ENCODE measurements at places on chromosomes 11 and 22. TPM values are rescaled to one million over a fixed set of nuclear protein-coding genes. Genes with fewer than 3 reads are reported as not detected.
A peak's percentile ranks its signal among the peaks of the same experiment; 100 is the strongest.

GRCh38 chr22:49885881-49886280, 32.2 kb downstream of the ZBED4 start:
- no peak for DNase-seq

DNA sequence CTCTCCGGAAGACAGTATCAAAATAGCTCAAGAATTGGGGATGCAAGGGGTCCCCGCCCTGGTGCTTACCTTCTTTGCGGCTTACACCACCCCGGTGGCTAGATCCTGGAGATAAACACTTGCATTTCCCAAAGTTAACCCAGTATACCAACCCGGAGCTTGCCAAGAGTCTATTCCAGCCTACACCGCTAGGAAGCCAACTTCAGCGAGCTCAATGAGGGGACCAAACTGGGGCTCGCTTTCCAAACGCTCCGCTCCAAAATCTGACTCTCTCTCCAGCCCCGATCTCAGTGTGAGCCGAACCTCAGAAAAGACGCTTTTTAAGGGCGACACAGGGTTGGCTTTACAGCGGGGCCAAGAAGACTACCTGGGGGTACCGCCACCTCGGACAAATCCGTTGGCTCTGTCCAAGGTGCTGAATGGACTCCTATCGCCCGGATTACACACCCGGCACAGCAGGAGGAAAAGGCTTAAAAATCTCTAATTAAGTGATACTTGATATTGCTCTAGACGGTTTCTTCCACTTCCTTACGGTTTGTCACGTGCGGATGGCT, 20.1 kb upstream of the BDNF start:
- peak; percentile 35 for DNase-seq

Gene PDGFB
- total RNA-seq: 28.2 TPM

- DNase-seq: no peak
Observed at GRCh38 chr11:106421676-106422292, 344.3 kb downstream of the AASDHPPT start.

Gene FADS3
- 71.4 TPM for total RNA-seq

GRCh38 chr11:131561501-131561900, 191.1 kb downstream of the NTM start:
- DNase-seq: no peak

Gene TPBGL
- total RNA-seq: 1.3 TPM

Gene HIC2
- total RNA-seq: 3.4 TPM

- DNase-seq: no peak
Observed at GRCh38 chr11:78039391-78039918, 16.4 kb upstream of the KCTD14 start.

Gene WNT11
- total RNA-seq: 4.8 TPM

- DNase-seq: no peak
Observed at GRCh38 chr11:117959438-117960149, 26.6 kb upstream of the IL10RA start.

- DNase-seq: no peak
Observed at GRCh38 chr22:28917747-28918549, 34.6 kb downstream of the ZNRF3 start.

Gene CECR2
- 8.0 TPM for total RNA-seq

- DNase-seq: no peak
Observed at GRCh38 chr22:46929710-46930204, 167.3 kb downstream of the TBC1D22A start.

GRCh38 chr11:62034036-62034338, 66.6 kb upstream of the FTH1 start:
- no peak for DNase-seq

DNA sequence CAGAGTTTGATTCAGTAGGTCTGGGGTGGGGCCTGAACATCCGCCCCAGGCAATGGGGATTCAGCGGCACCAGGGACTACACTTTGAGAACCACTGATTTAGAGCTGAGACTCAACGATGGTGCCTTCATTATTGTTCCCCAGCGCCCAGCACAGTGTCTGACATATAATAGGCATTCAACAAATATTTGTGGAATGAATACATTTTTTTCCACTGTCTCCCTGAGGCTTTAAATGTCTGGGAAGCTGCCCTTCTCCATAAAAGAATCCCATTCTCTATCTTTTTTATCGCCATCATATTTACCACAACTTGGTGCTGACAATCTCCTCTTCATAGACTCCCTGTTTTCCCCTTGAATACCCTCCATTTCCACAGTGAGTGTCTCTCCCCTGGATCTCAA, 23.6 kb upstream of the LMO2 start:
- no peak for DNase-seq

GRCh38 chr11:46279126-46280099, 2.0 kb downstream of the CREB3L1 start:
- DNase-seq: no peak

DNA sequence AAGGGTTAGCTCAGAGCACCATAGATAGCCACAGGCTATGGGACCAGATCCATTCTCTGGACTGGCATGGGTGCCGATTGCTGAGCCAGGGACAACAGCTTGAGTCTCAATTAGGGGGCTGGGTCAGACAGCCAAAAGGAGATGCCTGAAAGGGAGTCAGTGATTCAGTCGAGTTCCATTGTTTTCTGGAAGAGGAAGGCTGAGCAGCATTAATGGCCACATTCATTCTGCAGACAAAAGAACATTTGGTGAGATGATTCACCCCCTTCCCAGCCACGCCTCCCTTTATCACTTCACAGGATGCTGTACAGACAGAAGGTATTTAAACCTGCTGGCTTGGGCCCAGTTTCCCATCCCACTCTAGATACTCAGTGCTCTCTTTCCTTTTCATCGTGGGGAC, 131.9 kb downstream of the ADAMTS15 start:
- no peak for DNase-seq

DNA sequence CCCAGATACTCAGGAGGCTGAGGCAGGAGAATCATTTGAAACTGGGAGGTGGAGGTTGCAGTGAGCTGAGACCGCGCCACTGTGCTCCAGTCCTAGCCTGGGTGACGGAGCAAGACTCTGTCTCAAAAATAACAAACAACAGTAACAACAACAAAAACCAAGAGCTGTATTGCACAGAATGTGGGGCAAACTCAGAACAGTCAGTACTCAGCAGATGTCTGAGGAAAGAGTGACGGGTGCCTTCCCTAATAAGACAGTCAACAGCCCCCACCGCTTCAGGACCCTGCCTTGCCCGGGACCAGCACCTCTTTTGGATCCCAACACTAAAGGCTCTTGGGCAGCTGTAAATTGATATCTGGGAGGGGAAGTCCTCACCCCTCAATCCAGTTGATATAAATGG, 40.3 kb downstream of the RIBC2 start:
- no peak for DNase-seq

Gene EMID1
- 17.7 TPM for total RNA-seq

Gene RFPL2
- total RNA-seq: not detected

DNA sequence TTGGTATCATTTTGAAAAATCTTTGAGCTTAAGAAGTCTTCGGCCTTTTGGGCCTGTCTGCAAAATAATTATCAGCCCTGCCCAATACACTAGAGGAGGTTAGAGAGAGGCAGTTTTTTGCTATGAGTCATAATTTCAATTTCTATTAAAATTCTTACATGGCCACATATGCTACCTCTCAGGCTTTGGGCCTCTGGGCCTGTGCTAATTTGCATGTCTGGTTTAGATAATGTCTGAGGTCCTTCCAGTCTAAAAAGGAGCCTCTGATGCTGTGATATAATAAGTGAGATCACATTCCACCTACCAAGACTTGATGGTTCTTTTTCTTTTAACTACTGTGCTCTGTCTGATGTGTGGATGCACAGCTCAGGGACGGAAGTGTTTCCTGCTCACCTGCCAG, 70.8 kb downstream of the KCNJ1 start:
- no peak for DNase-seq

DNA sequence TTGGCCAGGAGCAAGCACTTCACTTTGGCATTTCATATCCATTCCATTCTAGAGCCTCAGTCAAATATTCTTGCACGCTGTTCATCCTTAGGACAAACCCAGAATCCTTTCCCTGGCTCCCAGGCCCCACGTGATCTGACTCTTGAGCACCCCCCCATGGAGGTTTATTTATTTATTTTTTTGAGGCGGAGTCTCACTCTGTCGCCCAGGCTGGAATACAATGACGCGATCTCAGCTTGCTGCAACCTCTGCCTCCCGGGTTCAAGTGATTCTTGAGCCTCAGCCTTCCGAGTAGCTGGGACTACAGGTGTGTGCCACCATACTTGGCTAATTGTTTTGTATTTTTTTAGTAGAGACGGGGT, 12.7 kb upstream of the TSGA10IP start:
- DNase-seq: no peak

Gene OR5AN1
- not detected for total RNA-seq

- DNase-seq: no peak
Observed at GRCh38 chr11:27076121-27076589, 35.5 kb downstream of the BBOX1 start.

- DNase-seq: no peak
Observed at GRCh38 chr11:62353841-62354240, 16.6 kb downstream of the ASRGL1 start.

DNA sequence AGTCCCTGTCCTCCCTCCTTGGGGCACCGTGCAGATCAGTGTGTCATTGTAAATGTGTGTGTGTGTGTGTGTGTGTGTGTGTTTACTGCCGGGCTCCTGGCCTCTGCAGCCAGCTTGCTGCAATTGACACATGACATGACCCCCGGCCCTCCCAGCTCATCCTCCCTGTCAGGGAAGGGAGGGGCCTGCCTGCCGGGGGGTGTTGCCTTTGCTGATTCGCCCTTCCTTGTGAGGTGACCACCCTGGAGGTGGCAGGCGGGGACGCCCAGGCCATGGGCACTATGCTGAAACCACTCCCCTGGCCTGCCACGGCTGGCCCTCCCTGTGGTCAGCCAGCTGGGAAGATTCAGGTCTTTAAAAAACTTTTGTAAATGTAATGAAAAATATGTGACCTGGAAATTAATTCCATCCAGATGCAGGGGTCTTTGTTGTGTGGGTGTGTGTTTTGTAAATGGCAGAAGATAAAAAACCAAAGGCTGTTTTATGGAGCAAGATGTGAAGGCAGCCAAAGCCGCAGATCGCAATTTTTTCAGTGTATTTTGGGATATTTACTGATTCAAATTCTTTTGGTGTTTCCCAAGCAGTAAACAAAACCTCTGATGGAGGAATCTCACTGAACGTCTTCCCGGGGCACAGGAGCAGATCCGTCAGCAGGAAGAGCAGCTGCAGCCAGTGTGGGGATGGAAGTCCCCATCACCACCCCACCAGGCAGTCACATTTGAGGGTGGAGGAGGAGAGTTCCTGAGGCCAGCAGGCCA, 23.2 kb downstream of the SHISAL1 start:
- DNase-seq: no peak

DNA sequence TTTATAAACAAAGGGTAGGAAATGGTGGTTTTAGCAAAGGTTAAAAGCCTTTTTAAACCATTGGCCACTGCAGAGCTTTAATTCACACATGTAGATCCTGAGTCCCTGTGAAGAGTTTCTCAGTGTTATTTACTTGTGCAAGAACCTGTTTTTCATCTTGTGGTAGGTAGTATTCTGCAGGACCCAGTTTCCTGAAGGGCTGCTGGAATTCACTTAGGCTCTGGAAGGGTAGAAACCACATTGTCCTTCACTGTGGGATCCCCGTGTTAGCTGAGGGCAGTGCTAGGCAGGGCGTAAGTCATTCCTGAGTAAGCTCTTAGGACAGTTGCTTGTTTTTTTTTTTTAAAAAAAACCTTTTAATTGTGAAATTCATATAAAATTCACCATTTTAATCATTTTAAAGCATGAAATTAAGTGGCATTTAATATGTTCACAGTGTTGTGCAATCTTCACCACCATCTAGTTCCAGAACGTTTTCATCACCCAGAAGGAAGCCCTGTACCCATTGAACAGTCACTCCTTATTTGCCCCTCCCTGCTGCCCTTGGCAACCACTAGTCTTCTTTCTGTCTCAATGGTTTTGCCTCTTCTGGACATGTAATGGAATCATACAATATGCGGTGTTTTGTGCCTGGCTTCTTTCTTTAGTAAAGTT, 77.7 kb downstream of the C22orf31 start:
- DNase-seq: no peak

GRCh38 chr11:79508461-79508860, 67.6 kb upstream of the TENM4 start:
- DNase-seq: no peak

Gene VPREB1
- not detected for total RNA-seq
